ENCODE measurements at places on chromosomes 6 and 20.

DNA sequence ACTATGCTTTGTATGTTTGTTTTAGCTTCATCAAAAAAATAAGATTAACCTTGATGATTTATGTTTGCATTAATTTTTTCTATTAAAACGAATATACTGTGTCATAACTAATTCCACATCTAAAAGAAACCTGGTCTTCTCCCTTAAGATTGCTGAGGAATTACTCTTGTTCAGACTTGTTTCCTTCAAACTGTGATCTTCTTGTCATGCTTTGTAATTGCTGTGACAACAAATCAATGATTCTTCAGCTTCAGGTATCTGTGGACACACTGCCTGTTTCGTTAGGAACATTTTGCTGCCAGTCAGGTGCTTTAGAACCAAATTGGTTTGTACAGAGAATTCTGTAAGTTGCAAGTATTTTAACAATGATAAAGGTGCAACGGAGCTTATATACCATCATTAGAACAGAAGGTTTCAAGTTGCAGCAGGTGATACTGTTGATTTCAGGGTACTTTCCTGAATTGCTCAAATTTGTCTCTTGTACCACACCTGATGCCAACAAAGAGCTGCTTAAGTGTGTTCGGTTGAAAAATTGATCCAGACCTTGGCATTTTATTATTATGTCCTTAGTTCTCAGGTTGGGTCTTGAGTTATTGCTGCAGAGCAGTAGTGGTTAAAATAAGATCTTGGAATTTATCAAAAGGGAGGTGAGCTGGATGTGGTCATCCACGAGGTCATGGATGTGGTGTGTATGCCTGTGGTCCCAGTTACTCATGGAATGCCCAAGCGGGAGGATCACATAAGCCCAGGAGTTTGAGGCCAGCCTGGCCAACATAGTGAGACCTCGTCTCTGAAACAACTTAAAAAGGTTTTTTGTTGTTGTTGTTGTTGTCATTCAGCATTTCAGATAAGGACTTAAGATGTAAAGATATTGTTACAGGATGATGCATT, 19.5 kb downstream of the SYTL3 start:
- no peak for DNase-seq

- no peak for DNase-seq
These were observed 12.9 kb downstream of the AKAP12 start for GRCh38 chr6:151252634-151253033.

DNA sequence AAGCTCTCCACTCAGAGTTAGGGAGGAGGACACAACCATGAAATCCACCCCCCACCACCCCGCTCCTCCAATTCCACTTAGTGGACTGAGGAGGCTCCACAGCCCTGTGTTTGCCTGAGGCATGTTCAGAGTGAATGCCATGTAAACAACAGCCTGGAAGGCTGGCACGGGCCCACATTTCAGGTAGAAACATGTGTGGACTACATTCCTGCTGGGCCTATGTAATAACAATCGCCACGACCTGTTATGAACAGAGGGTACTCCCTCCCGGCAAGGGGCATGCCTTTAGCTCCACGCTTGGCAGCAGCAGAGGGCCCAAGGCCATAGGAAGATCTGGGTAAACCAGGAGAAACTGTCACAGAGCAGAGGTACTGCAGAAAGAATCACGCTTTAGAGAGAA, 65.5 kb downstream of the ISM1 start:
- no peak for DNase-seq

DNA sequence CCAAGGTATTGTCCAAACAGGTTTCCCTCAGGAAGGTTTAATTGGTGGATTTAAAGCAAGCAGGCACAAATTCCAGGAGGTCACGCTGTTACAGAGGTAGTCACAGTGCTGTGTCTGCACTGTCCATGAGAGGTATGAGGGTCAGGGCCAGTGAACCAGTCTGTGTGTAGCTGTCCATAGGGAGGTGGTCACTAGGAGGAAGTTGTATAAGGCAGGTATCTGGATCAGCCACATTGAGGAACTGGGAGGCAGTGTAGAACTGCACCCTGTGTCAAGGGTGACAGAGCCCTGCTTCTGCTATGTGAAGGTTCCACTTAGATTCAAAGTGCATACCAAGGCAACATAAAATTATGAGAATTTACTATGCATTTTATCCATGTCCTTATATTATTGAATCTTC, 73.3 kb downstream of the MAP3K4 start:
- no peak for DNase-seq

GRCh38 chr20:34049389-34049788, 55.7 kb downstream of the RALY start:
- DNase-seq: no peak
